Thymus (tissue), 14 donors: ENCODE measurements at places on chromosomes 5 and 9.

DNA sequence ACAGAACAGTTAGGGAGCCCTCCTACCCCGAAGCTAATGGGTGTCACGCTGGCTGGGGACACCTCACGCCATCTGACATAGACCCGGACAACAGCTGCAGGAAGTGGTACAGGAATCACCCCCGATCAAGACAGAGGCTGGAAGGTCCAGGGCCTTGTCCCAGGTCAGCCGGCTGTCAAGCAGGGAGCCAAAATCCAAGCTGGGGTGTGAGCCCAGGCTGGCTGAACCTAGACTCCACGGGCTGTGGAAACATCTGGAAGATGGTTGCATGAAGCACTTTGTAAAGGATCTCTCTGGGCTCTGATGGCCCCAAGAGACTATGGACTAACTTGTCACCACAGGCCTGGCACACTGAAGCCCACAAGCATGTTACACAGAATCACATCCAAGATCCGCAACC, 68.9 kb upstream of the STXBP1 start:
- H3K27ac ChIP-seq: no peak overlapping the region
- H3K4me1 ChIP-seq: no peaks in the 10 kb centered on the region
- H3K36me3 ChIP-seq: no peaks in the 10 kb centered on the region
- DNase-seq: no peak
- no peak overlapping the region for H3K4me3 ChIP-seq

DNA sequence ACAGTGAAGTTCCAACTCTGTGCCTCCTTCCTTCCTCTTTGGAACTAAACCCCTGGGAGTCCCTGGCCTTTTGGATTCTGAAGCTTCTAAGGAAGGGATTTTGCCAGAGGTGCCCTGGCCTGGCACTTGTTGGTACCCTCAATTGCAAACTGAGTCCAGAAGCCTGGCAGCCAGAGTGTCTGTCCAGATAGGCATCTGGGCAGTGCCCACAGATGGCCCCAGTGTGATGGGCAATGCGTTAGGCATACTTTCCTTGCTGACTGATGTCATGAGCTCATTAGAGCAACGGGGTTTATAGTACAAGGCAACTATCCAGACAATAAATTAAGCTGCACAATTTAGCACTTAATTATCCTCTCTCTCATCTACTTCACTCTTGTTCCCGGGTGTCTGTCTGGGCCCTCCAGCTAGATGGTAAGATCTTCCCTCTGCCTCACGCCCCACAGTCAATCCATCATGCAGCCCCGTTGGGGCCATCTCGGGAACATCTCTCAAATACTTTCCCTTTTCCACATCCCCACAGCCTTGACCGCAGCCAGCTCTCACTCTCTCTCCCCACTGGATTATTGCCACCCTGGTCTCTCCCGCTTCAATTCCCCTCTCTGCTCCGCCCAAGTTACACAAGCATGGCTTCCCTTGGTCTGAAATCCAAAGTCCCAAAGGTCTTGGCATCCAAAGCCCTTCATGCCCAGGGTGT, 157.5 kb upstream of the SMIM23 start:
- peaks cover 18% of the 10 kb centered on the region for H3K27me3 ChIP-seq
- peaks cover 14% of the 10 kb centered on the region for H3K4me1 ChIP-seq
- H3K4me3 ChIP-seq: no peak overlapping the region
- DNase-seq: no peak
- H3K27ac ChIP-seq: no peak overlapping the region

DNA sequence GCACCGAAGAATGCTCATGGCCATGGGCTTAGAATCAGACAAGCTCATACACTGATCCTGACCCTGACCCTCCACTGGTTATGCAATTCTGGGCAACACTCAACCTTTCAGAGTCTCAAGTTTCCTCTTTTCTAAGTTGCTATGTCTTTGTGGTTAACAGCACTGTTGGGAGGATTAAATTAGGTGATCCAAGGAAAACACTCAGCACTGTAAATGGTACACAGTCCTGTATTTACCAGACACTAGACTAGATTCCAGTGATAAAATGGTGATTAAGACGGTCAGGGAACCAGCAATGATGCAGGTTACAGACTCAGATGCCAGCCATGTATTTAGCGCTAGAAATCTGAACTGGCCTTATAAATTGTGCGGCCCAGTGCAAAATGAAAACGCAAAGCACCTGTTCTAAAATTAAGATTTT, 8.1 kb downstream of the ARL15 start:
- H3K27me3 ChIP-seq: no peaks in the 10 kb centered on the region
- no peaks in the 10 kb centered on the region for H3K4me1 ChIP-seq
- H3K4me3 ChIP-seq: no peak overlapping the region
- no peak overlapping the region for H3K27ac ChIP-seq

DNA sequence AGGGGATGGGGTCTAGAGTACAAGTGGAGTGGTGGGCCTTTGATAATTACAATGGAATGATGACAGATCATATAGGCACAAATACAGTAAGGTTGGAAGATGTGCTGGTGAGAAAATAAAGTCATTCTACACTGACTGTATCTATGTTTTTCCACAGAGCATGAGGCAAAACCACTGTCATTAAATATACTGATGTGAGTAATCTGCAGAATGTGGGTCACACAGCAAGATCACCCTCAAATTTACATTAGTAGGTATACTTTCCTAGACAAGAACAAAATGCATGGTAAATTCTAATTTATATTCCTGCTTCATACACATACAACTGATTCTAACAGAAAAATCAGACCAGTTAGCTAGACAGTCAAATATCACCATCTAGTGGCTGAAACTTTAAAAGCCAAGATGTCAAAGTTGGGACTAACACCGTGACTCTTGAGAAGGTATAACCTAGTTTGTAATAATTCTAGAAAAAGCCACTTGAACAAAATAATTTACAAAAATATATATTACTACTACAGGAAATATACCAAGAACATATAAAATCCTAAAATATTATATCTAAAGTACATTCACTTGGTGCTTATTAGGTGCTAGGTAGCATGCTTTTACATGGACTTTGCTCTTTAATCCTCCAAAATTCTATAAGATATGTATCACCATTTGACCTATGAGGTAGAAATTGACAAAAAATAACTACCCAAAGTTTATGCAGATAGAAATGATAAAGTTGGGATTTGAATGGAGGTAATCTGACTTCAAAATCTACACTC, 19.5 kb downstream of the TTC33 start:
- peaks cover 7% of the 10 kb centered on the region for H3K36me3 ChIP-seq
- no peak overlapping the region for H3K4me3 ChIP-seq
- DNase-seq: peak; percentile 71
